HCT116 (cell line): ENCODE measurements at places on chromosomes 5 and 9.

DNA sequence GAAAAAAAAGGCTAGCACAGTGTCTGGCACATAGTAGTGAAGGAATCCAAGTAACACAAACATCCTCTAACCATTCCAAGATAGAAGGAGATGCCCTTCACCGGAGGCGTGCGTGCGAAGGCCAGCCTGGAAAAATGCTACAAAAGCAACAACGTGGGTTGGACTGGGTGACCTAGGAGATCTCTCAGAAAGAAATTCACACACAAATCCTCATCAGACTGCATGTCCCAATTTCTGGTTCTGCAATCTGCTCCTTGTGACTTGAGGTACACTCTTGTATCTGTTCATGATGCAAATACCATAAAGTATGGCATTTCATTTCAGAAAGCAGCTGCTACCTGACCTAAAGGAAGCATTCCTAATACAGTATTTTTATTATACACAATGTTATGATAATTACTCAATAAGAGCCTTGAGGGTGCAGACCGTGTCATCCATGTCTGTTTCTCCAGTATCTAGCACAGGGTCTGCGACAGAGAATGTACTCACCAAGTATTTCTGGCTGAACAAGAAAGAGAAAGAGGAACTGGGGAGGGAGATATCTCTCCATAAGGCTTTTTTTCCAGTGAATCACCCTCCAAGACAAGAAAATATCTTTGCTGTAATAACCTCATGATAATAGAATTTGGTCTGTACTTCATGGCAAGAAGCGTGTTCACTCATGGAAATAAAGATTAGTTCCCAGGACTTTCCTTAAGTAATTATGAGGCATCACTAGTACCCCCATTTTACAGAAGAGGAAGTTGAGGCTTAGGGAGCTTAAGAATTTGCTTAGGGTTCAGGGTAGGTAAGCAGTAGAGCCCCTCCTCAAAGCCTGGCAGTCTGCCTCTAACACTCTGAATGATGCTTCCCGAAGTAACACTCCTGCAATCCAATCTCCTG lies 138.3 kb downstream of the CDK5RAP2 start:
- no peak for DNase-seq
- H3K27ac ChIP-seq: no peak overlapping the region
- H3K36me3 ChIP-seq: peaks cover 16% of the 10 kb centered on the region; the same call in 1 of the 2 replicates
- H3K4me3 ChIP-seq: no peak overlapping the region
- no peaks in the 10 kb centered on the region for H3K4me1 ChIP-seq

- H3K4me1 ChIP-seq: no peaks in the 10 kb centered on the region
- no peak for DNase-seq
- peaks cover 20% of the 10 kb centered on the region for H3K27me3 ChIP-seq
- H3K4me3 ChIP-seq: no peak overlapping the region
- H3K27ac ChIP-seq: no peak overlapping the region
Measured at GRCh38 chr5:167796672-167797071, 494.8 kb upstream of the WWC1 start.

GRCh38 chr5:9699681-9700080 lies 69.5 kb upstream of the TAS2R1 start:
- H3K27me3 ChIP-seq: no peaks in the 10 kb centered on the region
- H3K27ac ChIP-seq: no peak overlapping the region
- no peaks in the 10 kb centered on the region for H3K4me1 ChIP-seq
- H3K36me3 ChIP-seq: no peaks in the 10 kb centered on the region
- DNase-seq: no peak

- H3K27ac ChIP-seq: no peak overlapping the region
- no peaks in the 10 kb centered on the region for H3K36me3 ChIP-seq
- no peak overlapping the region for H3K4me3 ChIP-seq
- H3K4me1 ChIP-seq: no peaks in the 10 kb centered on the region
- H3K27me3 ChIP-seq: no peaks in the 10 kb centered on the region
Measured at GRCh38 chr5:134188092-134188491, 11.3 kb upstream of the SKP1 start.

GRCh38 chr5:76556511-76557221 lies 66.5 kb downstream of the F2RL2 start:
- no peak for DNase-seq
- no peaks in the 10 kb centered on the region for H3K36me3 ChIP-seq
- H3K27me3 ChIP-seq: no peaks in the 10 kb centered on the region
- no peak overlapping the region for H3K4me3 ChIP-seq

DNA sequence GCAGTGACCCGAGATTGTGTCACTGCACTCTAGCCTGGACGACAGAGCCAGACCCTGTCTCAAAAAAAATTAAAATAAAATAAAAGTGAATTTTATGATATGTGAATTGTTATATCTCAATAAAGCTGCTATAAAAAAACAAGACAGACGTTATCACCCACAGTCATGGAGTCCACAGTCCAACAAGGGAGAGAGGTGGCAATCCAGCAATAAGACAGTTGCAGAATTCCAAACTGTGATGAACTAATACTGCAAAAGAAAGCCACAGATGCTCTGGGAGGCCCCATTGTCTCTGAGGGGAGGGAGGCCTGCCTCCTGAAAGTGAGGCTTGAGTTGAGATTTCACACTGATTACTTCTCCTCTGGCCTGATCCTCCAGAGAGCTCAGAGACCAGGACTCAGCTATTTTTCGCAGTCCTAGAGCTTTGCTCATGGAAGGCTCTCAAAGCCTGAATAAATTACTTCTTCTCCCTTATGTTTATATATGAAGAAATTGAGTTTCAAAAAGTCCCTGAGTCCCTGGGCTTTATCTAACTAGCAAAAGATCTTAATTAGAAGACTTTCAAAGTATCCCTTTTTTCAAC lies 28.0 kb downstream of the CCNJL start:
- no peaks in the 10 kb centered on the region for H3K27me3 ChIP-seq
- H3K36me3 ChIP-seq: no peaks in the 10 kb centered on the region
- peaks cover 10% of the 10 kb centered on the region; the same call in 1 of the 2 replicates for H3K4me1 ChIP-seq
- H3K27ac ChIP-seq: no peak overlapping the region
- no peak overlapping the region for H3K4me3 ChIP-seq

DNA sequence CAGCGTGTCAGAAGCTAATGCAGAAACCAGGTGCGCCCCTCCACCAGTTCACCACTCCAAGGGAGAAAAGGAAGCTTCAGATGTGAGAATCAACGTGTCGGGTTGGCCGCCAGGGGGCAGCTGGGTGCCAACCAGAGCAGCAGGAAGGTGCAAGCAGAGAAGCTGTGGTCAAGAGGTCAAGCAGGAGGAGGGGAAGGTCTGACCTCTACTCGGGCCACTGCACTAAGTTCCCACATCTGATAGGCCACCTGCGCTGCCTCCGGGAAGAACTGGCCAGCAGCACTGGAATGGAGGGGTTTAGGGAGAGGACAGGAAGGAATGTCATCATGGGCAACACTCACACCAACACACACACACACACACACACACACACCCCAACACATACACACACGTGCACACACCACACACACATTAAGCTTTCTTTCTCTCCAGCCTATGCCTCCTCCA lies 31.4 kb downstream of the ANXA6 start:
- H3K4me1 ChIP-seq: peaks cover 18% of the 10 kb centered on the region
- no peak overlapping the region for H3K27ac ChIP-seq
- no peak overlapping the region for H3K4me3 ChIP-seq
- peaks cover 4% of the 10 kb centered on the region for H3K36me3 ChIP-seq
- peak; percentile 38 for DNase-seq

DNA sequence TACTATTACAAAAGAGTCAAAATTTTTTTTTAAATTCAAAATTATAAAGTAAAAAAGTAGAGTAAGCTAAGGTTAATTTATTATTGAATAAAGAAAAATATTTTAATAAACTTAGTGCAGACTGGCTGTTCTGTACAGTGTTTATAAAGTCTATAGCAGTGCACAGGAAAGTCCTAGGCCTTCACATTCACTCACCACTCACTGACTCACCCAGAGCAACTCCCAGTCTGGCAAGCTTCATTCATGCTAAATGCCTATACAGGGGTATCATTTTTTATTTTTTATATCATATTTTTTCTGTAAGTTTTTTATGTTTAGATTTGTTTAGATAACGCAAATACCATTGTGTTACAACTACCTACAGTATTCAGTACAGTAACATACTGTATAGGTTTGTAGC lies 700.7 kb upstream of the GRAMD2B start:
- no peaks in the 10 kb centered on the region for H3K27me3 ChIP-seq
- H3K27ac ChIP-seq: no peak overlapping the region
- H3K36me3 ChIP-seq: no peaks in the 10 kb centered on the region

GRCh38 chr5:171927345-171927941 lies 79.0 kb downstream of the FBXW11 start:
- no peaks in the 10 kb centered on the region for H3K4me1 ChIP-seq
- H3K4me3 ChIP-seq: no peak overlapping the region
- no peaks in the 10 kb centered on the region for H3K36me3 ChIP-seq
- no peaks in the 10 kb centered on the region for H3K27me3 ChIP-seq
- no peak overlapping the region for H3K27ac ChIP-seq
- DNase-seq: no peak

DNA sequence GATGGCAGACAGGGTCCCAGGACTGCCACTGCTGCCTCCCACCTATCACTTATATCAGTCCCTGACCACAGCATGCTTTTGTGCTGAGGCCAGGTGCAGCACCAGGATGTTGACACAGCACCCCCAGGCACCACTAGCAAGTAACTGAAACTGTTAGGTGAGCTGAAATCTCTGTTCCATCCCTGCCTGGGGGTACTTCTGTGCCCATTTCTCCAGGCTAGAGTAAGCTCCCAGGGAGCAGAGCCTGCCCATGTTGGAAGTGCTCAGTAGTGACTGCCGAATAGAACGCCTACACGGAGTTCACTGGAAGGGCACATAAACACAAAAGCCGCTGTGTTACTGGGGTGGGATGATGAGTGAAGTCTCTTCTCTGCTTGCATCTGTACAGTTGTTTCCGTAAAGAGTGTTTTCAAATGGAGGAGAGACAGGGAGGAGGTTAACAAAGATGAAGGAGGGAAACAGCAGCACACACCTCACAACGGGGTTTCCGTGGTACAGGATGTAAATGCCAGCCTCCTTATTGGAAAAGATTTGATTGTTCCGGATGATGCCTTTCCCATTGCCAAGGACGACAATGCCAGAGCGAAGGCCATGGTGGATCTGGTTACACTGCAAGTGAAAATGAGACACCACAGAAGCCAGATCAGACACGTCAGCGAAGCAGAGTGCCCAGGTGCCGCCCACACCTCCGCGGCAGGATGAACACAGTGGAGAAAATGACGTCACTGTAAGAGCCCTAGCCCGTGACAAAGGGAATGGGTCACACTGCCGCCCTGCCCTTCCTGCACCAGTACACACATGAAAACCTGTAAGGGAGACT lies 43.1 kb downstream of the POLR1E start:
- DNase-seq: no peak
- no peak overlapping the region for H3K4me3 ChIP-seq
- no peak overlapping the region for H3K27ac ChIP-seq
- no peaks in the 10 kb centered on the region for H3K36me3 ChIP-seq

DNA sequence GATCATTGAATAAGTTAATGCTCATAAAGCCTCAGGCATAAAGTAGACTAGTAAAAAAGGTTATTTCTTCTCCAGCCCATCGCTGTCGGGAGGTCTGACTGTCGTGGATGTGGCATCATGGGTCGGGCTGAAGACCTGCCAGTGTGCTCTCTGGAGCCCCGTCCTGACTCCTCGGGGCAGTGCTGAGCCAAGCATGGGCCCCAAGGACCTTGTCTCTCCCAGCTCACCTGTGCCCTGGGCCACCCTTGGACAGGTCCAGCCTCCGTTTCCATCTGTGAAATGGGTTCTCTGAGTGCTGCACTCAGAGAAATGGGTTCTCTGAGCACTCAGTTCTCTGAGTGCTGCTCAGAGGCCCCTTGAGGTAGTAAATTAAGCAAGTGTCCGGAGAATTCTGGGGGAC lies 269.0 kb downstream of the GADD45G start:
- H3K4me3 ChIP-seq: no peak overlapping the region
- no peak overlapping the region for H3K27ac ChIP-seq
- no peaks in the 10 kb centered on the region for H3K27me3 ChIP-seq
- H3K4me1 ChIP-seq: no peaks in the 10 kb centered on the region

DNA sequence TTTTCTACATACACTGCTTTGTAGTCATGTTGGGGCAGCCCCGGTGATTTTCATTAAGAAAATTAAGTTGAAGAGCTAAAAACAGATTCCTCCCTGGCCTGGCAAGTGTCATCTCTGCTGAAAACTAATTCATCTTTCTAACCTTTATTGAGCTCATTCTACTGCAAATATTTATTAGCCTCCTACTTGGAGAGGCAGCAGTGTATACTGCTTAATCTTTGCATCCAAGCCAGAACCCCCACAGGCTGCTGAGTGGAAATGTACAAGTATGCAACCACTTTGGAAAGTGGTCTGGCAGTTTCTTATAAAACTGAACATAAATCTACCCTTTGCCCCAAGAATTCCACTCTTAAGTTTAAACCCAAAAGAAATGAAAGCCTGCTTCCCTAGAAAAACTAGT lies 223.4 kb downstream of the DRD1 start:
- DNase-seq: no peak
- no peak overlapping the region for H3K4me3 ChIP-seq
- H3K27ac ChIP-seq: no peak overlapping the region
- peaks cover 5% of the 10 kb centered on the region for H3K27me3 ChIP-seq

GRCh38 chr9:81650586-81651515 lies 38.5 kb downstream of the TLE1 start:
- no peak for DNase-seq
- H3K36me3 ChIP-seq: no peaks in the 10 kb centered on the region; the same call in 1 of the 2 replicates

DNA sequence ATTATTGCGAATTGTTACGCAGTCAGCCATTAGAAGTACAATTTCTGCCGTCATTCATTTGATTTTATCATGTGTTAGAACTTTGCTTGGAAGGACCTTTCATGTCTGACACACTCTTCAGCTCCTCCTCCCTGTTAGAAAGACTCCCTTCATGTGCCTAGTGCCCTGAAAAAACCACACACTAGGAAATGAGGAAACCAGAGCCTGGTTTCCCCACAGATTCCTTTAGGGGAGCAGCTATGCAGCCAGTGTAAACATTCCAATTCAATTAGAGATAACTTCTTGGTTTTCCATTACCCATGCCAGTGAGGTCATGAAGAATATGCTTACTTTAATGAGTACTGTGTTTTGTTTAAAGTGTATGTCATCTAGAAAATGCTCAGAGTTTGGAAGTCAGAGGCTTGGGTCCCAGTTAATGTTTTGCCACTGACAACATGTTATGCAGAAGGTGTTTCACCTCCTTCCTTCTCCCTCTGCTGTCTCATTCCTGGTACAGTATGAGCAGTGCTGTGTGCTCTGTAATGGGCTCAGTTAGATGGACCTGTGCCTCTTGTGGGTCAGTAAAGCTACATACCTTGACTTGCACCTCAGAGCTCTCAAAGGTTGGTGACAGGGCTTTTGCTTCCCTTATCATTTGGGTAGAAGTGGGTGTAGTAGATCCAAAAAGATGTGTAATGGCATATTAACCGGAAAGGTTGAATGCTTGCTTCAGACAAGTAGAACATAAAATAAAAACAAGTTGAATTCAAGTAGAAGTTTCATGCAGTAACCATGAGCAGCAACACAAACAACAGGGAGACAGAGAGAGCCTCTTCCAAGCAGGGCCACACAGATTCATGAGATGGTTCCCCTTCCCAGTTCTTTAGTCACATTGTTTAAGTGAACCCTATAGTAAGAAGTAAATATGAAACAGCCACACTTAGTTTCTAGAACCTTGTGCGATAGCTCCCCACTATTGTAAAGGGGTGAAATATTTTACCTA lies 52.6 kb upstream of the TNFAIP8 start:
- no peak for DNase-seq
- no peaks in the 10 kb centered on the region for H3K36me3 ChIP-seq
- peaks cover 26% of the 10 kb centered on the region for H3K4me1 ChIP-seq
- H3K27me3 ChIP-seq: no peaks in the 10 kb centered on the region
- no peak overlapping the region for H3K4me3 ChIP-seq
- no peak overlapping the region for H3K27ac ChIP-seq

GRCh38 chr9:133692364-133692985 lies 45.7 kb downstream of the SARDH start:
- H3K4me1 ChIP-seq: peaks cover 6% of the 10 kb centered on the region; the same call in 1 of the 2 replicates
- H3K4me3 ChIP-seq: no peak overlapping the region
- H3K27ac ChIP-seq: no peak overlapping the region

GRCh38 chr9:136328622-136329041 lies 1.3 kb downstream of the GPSM1 start:
- peaks cover 8% of the 10 kb centered on the region; the same call in 1 of the 2 replicates for H3K4me1 ChIP-seq
- H3K4me3 ChIP-seq: peak overlapping the region; percentile 76
- H3K27me3 ChIP-seq: no peaks in the 10 kb centered on the region
- no peak for DNase-seq
